ENCODE measurements at places on chromosomes 6 and 20.

DNA sequence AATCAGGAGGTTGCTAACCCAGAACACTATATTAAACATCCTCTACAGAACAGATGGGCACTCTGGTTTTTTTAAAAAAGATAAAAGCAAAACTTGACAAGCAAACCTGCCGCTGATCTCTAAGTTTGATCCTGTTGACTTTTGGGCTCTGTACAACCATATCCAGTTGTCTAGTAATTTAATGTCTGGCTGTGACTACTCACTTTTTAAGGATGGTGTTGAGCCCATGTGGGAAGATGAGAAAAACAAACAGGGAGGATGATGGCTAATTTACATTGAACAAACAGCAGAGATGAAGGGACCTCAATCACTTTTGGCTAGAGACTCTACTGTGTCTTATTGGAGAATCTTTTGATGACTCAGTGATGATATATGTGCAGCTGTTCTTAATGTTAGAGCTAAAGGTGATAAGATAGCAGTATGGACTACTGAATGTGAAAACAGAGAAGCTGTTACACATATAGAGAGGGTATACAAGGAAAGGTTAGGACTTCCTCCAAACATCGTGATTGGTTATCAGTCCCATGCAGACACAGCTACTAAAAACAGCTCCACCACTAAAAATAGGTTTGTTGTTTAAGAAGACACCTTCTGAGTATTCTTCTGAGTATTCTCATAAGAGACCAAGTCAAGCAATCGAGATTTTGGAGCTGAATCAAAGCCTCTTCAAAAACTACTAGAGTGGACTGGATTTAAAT is 201.2 kb upstream of the SHLD1 start:
- no peak for DNase-seq

- no peak for DNase-seq
Observed at GRCh38 chr20:53284256-53284655, 309.4 kb downstream of the ZNF217 start.

- no peak for DNase-seq
Observed at GRCh38 chr6:137488150-137489045, 5.8 kb downstream of the OLIG3 start.

- no peak for DNase-seq
Observed at GRCh38 chr6:133169901-133170300, 71.3 kb upstream of the EYA4 start.

DNA sequence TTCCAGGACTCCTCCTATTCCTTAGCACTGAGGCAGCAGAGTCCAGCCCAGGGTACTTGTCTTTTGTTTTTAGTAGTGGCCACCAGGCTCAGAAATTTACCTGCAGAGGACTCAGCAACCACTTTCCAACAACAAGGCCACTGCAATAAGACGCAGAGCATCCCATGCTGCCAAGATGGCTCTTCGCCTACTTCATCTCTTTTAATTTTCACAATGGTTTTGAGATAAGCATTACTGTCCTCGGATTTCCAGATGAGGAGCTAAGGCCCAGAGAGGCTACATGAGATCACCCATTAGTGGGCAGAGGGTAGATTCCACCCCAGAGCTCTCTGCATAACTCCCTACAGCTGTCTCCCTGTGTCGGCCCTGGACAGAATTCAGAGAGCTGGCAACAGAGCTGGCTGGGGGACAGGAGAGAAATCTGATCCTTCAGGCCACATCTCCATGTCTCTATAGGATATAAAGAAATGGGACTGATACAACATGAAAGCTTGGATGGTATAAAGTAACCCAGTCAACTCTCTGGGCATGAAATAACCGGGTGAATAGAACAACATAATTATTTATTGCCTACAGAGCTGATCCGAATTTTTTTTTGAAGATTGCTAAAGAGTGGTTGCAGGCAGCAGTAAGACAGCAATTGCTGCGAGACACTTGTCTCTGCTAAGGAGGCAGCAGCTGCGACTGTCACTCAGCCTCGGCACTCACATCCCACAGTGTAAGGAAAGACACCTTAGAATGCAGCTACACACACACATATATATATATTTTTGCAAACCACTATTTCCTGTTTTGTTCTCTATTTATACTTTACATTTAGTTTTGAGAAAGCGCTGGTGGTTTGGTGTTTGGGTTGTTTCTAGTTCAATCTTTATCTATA is 37.2 kb downstream of the SCML4 start:
- DNase-seq, result no peak

- no peak for DNase-seq
Observed at GRCh38 chr6:109743739-109744138, 52.6 kb downstream of the FIG4 start.

DNA sequence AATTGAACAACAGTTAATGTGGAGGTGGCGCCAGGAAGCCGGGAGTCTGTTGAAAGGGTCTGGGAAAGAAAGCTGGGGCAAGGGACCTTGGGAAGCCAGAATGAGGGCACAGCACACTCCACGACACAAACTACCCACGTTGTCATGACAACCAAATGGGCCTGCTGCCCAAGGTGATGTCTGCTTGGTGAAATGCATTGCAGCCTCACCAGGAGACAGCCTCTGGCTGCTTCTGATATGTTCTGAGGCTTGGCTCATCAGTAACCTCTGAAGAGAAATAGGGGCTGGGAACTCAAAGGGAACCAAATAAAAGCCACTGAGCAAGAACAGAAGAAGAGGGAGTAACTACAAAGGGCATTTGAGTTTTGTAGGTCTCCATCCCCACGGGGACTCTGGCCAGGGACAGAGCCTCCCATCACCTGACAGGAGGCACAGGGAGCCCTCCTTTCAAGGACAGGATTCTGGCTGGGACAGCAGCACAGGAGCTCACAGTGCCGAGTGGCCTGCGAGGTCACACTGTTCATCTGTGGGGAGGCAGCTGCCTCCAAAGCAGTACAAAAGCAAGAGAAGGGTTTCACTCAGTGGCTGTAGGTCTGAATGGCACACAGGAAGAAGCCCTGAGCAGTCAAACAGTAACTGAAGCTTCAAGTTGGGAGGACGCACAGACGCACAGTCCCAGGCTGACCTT is 44.6 kb upstream of the KCNK16 start:
- peak; percentile 56 for DNase-seq

DNA sequence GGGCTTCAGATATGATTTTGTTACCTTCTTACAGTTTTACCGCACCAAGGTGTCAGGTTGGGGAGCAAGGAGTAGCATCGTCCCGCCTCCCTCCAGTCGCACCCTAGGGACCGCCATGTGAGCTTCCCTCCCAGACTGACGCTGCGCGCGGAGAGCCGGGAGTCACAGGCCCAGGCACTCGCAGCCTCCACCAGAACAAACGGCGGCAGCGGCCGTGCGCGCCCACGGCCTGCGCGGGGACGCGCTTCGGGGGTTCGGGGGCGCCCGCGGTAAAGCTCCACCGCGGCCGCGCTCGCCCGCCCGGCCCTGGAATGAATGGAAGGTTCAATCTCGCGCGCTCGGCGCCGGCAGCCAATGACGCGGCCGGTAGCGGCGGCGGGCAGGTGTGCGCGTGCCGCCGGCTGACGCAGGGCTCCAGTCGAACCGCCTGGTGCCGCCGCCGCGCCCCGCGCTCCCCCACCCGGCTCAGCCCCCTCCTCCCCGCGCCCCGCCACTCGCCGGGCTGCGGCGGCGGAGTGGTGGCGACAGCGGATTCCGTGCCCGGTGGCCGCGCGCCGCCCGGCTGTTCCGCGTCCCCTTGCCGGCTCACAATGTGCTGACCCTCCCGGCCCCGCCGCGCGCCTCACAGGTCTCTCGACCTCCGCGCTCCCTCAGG is 16.5 kb upstream of the LIN28B start:
- no peak for DNase-seq

DNA sequence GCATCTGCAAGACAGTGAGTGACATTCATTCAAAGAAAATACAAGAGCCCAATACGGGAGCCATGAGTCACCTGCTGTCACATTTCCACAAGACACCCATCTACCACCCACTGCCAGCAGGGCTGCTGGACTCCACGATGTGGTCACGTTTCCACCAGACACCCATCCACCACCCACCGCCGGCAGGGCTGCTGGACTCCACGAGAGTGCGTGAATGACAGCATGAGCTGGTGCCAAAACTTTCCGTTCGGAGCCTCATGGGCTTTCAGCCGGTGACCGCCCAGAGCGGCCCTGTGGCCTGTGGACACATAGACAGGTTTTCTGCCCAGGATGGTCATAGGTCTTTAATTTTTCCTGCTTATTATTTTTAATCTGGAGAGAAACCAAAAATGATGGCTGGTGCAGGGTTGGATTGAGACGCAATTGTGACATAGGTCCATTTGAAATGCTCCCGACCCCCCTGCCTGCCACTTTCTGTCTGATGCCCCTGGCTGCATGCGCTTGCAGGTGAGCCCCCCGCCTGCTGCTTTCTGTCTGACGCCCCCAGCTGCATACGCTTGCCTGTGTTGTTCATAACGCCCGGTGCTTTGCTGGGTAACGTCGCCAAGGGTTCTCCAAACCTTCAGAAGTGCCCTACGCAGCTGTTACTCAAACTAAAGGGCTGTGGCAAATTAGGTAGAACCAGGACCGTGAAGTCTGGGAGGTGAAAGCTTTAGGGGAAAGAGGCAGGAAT is 59.1 kb upstream of the SMOC2 start:
- DNase-seq, result no peak

GRCh38 chr6:149471801-149472200 is 13.0 kb downstream of the ZC3H12D start:
- DNase-seq, result no peak

GRCh38 chr6:120055071-120055470 is 705.5 kb upstream of the MAN1A1 start:
- no peak for DNase-seq

DNA sequence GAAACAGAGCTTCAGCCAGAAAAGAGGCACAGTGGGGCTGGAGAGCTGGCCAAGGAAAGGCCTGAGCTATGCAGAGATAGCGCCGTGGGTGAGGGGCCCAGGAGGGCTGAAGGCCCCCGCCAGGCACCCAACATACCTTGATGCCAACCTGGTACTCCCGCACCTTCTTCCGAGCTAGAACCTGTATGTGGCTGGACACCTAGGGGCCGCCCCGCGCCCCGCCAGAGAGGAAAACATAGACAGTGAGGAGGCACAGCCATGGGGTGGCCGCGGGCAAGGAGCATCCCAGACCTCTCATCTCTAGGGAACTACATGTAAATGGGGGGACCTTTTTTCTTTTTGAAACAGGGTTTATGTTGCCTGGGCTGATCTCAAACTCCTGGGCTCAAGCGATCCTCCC is 12.0 kb downstream of the RPL10A start:
- DNase-seq, result no peak

GRCh38 chr6:33709605-33710295 is 1.8 kb downstream of the UQCC2 start:
- no peak for DNase-seq

GRCh38 chr20:12824328-12825225 is 184.2 kb upstream of the SPTLC3 start:
- DNase-seq, result no peak

DNA sequence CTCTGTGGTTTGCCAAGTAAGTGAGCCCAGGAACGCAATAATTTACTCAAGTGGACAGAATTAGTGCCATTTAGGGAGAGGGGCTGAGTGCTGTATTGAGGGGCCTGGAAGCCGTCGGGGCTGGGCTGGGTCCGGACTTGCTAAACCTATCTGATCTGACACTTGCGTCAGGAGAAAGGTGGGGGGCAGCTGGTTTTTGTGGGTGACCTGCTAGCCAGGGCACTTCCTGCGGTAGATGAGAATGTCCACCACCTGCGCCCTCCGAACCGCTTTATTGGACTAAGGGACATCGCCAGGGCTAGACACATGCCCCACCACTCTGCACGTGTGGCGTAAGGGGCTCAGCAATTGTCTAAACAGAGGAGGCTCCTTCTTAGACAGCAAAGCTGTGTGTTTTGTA is 139.1 kb downstream of the CDH4 start:
- no peak for DNase-seq

- DNase-seq, result no peak
Observed at GRCh38 chr20:13554706-13555105, 84.0 kb downstream of the TASP1 start.

GRCh38 chr6:14965424-14966075 is 280.3 kb upstream of the JARID2 start:
- DNase-seq, result no peak

- no peak for DNase-seq
Observed at GRCh38 chr6:128158496-128158895, 257.6 kb upstream of the THEMIS start.

DNA sequence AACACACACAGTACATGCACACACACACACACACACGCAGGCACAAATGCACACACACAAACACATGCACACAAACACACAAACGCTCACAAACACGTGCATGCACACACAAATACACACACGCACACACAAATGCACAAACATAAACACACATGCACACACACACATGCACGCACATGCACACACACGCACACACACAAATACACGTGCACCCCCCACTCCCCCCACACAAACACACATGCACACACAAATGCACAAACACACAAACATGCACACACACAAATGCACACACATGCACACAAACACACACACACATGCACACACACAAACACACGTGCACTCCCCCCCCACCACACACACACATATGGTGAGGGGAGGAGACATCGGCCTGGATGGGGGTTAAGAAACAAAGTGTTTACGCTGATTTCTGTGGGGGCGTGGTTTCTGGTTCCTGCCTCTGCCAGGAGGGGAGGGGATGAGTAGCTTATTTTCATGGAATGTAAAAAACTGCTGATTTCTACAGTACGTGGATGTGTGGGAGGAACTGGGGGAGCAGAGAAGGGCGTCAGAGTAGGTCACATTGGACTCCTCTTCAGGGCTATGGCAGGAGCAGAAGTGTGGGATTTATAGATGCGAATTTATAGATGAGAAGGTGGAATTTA is 607.2 kb downstream of the QKI start:
- DNase-seq, result no peak

DNA sequence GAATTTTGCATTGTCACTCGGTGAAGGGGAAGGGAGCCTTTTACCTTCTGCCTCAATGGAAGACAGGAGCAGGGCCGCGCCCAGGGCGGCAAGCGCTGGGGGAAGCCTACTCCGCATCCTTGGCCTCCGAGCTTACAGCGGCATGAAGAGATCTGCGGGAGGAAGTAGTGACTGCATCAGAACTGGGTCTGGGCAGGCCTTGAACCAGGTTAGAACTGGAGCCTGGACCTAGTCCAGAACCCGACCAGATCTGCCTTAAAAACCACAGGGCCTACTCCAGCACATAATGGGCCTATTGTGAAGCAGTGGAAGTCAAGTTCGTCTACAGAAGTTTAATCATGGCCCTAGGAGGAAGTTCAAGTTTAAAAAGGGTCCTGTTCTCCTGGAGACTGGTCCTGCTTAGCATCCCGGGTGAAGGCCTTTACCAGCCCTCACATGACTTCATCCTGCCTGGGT is 3.1 kb downstream of the COL12A1 start:
- DNase-seq, result no peak

- DNase-seq, result no peak
Observed at GRCh38 chr6:69673298-69673697, 123.5 kb downstream of the LMBRD1 start.

DNA sequence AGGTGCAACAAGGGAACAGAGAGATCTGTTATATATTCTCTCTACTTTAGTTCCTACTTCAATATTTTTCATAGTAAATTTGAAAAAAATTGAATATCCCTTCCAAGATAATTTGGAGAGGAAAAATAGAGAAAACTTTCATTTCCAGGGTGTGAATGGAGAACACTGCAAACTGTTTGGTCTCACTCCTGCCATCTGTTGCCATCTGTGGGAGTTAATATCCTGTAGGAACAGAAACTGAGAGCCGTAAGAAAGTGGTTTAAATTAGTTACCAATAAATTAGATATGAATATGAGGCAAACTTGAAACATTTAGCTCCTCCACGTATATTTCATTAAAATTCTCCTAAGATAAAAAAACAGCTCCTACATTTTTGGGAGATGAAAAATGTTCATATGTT is 4.2 kb downstream of the ZNF337 start:
- DNase-seq, result no peak

All from hippocampal formation (tissue), 2 donors.